ENCODE measurements at places on chromosomes 4 and X.

- DNase-seq, result no peak
Measured at GRCh38 chr4:163949976-163950601, 455.6 kb downstream of the TMA16 start.

GRCh38 chr4:165855191-165855590, 17.8 kb upstream of the TLL1 start:
- DNase-seq, result no peak

- no peak for DNase-seq
Measured at GRCh38 chrX:38336538-38337240, 9.4 kb upstream of the RPGR start.

GRCh38 chrX:133530960-133531359, 115.7 kb upstream of the GPC4 start:
- no peak for DNase-seq

DNA sequence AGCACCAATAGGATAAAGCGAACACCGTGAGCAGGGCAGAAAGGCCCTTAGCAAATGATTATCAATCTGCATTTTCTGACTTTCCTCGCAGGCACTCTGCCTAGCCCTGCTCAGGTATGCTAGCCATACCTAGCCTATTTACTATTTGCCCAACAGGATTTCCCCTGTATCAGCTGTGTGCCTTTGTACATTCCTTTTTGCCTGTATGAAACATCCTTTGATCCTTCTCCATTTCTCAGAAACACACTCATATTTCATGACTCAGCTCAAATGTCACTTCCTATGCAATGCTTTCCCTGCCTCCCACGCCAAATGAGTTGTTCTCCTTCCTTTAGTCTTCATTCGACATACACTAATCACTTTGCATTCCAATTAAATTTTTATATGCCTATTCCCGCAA, 37.2 kb downstream of the PCDH7 start:
- no peak for DNase-seq

DNA sequence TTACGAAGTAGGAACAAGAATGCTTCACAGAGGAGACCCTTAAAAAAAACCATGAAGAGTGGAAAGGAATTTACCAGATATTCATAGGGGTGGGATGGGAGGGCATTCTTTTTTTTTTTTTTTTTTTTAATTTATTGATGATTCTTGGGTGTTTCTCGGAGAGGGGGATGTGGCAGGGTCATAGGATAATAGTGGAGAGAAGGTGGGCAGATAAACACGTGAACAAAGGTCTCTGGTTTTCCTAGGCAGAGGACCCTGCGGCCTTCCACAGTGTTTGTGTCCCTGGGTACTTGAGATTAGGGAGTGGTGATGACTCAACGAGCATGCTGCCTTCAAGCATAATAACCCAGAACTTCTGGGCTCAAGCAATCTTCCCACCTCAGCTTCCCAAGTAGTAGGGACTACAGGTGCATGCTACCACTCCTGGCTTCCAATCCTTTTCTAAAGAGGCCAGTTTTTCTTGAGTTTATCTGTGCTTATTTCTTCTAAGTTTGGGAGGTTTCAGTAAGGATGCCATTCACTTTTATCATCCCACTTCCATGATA, 65.9 kb upstream of the OGT start:
- no peak for DNase-seq

DNA sequence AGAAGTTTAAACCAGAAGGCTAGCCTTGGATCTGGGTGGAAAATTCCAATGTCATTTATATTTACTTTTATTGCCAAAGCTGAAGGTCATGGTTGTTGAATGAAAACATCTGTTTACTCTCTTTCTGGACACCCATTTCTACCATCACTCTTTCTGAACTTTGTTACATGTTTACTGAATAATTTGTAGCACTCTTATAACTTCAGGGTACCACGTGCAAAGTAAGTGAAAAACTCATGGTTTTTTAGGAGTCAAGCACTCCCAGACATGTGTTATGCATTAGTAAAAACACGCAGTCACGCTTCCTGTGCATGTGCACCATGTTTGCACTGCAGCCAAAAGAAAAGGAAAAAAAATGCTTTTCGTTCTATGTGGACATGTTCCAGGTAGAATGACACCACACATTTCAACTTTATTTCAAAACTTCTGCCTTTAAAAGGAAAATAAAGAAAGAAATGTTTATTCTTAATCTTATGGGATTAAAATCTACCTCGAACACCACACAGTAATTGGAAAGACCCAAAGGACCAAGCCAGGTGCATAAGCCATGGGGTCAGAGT, 31.4 kb upstream of the ADH1C start:
- DNase-seq, result no peak

DNA sequence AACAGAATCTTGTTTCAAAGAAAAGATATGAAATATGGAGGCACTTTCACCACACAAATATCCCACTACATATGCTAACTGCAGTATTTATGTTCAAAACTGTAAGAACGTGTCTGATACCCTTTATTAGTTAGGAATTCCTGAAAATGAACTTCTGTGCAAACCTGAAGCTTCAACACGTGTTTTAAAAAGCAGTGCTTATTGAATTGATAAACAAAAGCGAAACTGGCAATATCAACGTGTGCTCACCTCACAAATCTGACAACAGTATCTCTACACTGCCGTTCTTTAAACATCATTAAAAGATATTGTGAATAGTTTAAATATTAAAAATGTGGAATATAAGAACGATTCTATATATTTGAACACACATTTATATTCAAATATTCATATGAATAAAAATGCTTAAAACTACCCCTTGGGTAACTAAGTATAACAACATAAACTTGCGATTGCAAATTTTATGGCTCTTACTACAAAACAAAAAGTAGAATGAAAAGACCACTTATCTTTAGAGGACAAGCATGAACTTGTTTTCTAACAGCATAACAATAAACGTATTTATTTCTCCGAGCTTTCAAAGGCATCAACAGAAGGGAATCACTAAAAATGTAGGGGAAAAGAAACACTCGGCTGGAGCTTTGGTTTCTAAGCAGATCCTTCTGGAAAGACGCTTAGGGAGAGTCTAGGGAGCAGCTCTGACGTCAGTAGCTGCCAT, at the start of gene LRP2BP:
LRP2BP (minus strand) TSS at position 687 of the 718 bp plus-strand sequence. CDS start 17,738 bp downstream, outside the sequence.
- no peak for DNase-seq

GRCh38 chr4:53579826-53580225, 11.5 kb downstream of the LNX1 start:
- DNase-seq, result no peak

GRCh38 chr4:46934726-46935125, 25.7 kb upstream of the COX7B2 start:
- no peak for DNase-seq

DNA sequence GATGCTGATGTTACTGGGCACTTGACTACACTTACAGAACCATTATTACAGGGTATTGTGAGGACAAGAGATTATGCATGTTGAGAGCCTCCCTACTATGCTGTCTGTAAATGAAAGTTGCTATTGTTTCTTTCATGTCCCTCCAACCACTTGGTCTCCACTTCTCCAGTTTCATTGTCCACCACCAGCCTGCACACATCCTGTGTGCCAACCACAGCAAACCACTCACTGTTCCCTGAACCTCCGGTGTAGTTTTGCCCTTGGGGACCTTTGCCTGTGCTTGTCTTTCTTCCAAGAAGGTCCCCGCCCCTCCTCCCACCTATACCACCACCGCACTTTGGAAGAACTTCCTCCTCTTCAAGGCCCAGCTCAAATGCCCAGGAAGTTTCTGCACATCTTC, 43.1 kb upstream of the AFF2 start:
- DNase-seq, result no peak

DNA sequence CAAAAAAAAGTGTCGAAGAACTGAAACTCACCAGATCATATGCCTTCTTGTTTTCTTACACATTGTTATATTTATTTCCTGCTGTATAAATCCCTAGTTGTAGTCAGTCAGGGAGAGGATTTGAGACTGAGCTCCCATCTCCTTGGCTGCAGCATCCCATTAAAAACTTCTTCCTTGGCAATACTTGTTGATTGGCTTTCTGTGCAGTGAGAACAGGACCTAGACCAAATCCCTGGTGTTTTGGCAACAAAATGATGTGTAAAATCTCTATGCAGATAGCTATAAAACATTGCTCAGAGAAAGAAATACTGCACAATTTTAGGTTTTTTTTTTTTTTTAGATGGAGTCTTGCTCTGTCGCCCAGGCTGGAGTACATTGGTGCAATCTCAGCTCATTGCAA, 47.9 kb downstream of the TRIML1 start:
- DNase-seq, result no peak

DNA sequence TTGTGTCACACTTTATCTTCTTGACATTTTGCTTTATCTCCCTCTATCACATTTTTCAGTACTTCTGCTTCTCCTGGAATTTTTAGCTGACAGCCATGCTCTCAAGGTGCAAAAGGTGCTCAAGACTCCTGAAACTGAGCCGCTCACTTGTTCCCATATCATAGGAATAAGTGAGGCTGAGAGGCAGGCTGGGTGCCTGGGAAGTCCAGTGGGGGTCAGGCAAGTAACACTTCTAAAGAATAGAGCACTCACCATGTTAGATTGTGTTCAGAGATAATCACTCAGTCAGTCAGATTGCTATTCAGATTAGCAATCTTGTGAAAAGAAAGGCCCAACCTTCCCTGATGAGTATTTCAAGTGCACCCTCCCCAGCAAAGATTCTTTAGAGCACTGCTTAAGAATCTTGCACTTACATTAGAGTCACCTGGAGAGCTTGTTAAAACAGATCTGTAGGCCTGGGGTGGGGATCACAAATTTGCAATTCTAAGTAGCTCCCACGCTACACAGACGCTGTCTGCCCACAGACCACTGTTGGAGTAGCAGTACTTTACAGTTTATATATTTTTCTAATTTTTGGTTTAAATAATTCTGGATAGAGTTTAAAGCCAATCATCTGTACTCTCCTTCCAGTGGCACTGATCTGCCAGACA, 23.1 kb upstream of the LRAT start:
- DNase-seq, result no peak

- no peak for DNase-seq
Measured at GRCh38 chrX:1391370-1391706, 575 bp downstream of the SLC25A6 start.

- no peak for DNase-seq
Measured at GRCh38 chr4:151896880-151897279, 136.1 kb upstream of the GATB start.

GRCh38 chrX:20593402-20593801, 326.7 kb upstream of the RPS6KA3 start:
- DNase-seq, result no peak

GRCh38 chrX:153903238-153903980, 1.1 kb upstream of the AVPR2 start:
- DNase-seq, result no peak

GRCh38 chr4:152269448-152270191, 266.3 kb downstream of the FBXW7 start:
- DNase-seq, result no peak

DNA sequence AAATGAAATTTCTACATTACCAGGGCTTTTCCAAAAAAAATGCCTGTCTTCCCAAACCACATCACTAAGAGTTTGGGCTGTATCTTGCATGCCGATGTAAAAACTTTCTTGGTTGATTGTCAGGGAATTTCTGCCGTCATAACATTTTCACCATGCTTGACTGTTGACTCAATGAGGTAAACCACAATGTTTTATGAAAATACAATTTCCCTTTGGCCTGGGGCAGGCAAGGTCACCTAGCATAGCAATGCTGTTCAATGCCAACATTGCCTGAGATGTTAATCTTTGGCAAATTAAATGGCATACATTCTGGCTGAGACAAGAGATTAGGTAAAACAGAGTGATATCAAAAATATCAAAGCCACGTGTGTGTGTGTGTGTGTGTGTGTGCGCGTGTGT, 137.1 kb upstream of the TBL1X start:
- no peak for DNase-seq

DNA sequence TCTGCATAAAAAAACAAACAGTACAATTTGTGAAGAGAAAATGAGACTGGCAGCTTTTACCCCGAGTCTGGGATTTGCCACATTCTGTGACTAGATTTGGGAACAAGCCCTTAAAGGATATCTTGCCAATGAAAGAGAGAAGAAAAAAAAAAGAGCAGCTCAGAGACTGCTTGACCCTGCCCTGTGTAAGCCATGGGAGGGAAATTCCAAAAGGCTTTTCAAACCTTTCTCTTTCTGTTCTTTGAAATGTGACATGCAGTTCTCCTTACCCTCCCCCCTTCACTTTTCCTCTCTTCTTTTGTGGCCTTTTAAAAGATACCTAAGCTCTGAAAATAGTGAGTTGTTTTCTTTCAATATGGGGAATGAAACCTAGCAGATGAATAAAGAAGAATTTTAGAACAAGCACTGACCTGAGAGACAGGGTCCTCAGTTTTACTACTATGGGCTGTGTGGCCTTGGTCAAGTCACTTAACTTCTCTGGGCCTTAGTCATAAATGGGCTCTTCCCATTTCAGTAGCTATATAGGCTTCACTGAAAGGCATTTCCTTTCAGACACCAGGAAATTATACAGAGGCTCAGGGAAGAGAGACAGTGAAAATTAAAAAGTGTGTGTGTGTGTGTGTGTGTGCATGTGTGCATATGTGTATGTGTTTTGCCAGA, 5.1 kb downstream of the CCDC160 start:
- DNase-seq, result no peak

All from stimulated activated CD8-positive, alpha-beta memory T cell treated with anti-CD3 and anti-CD28 coated beads, Interleukin-15, amount 100 ng/mL, for 24 hours (primary cell).